ENCODE measurements at places on chromosomes 3 and 15. TPM values are rescaled to one million over a fixed set of nuclear protein-coding genes. Genes with fewer than 3 reads are reported as not detected.
A peak's percentile ranks its signal among the peaks of the same experiment; 100 is the strongest.

- DNase-seq, result no peak
- no peak overlapping the region for H3K4me3 ChIP-seq
- no peaks in the 10 kb centered on the region for H3K36me3 ChIP-seq
- H3K27me3 ChIP-seq, result no peaks in the 10 kb centered on the region
Measured at GRCh38 chr3:120642368-120642948, 39.6 kb downstream of the HGD start.

- H3K4me1 ChIP-seq, result no peaks in the 10 kb centered on the region
- DNase-seq, result no peak
- H3K27me3 ChIP-seq, result no peaks in the 10 kb centered on the region
- H3K4me3 ChIP-seq, result no peak overlapping the region
- no peaks in the 10 kb centered on the region for H3K36me3 ChIP-seq
Measured at GRCh38 chr15:25180606-25181292, 226.0 kb downstream of the SNRPN start.

DNA sequence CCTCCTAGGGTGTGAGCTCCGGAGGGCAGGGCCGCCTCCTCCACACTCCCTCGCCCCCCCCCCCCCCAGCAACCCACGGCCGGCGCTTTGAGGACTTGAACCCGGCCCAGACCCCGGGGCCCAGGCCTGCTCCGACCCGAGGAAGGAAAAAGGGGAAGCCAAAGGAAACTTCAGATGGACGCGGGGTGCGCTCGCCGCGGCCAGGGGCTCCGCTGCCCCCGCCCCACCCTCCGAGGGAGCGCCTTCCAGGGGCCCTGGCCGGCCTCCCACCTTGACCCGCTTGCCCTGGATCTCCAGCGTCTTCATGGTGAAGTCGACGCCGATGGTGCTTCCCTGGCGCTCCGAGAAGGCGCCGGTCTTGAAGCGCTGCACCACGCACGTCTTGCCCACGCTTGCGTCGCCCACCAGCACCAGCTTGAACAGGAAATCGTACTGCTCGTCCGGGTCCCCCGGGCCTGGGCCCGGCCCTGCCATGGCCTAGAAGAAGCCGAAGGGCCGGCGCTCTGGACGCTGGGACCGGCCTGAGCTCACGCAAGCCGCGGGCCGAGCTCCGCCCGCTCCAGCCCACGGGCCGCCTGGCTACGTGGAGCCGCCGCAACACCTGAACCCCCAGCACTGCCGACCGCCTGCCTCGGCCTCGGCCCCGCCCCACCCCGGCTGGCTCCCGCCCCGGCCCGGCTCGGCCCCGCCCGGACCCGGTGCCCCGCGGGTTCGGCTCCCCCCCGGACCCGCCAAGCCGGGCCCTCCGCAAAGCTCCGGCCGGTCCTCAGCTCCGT, 400 bp downstream of the RAB43 start:
- peak overlapping the region; percentile 62 for H3K4me3 ChIP-seq
- H3K4me1 ChIP-seq, result peaks cover 22% of the 10 kb centered on the region
- DNase-seq, result peak; percentile 38
- H3K27ac ChIP-seq, result peak overlapping the region; percentile 95

DNA sequence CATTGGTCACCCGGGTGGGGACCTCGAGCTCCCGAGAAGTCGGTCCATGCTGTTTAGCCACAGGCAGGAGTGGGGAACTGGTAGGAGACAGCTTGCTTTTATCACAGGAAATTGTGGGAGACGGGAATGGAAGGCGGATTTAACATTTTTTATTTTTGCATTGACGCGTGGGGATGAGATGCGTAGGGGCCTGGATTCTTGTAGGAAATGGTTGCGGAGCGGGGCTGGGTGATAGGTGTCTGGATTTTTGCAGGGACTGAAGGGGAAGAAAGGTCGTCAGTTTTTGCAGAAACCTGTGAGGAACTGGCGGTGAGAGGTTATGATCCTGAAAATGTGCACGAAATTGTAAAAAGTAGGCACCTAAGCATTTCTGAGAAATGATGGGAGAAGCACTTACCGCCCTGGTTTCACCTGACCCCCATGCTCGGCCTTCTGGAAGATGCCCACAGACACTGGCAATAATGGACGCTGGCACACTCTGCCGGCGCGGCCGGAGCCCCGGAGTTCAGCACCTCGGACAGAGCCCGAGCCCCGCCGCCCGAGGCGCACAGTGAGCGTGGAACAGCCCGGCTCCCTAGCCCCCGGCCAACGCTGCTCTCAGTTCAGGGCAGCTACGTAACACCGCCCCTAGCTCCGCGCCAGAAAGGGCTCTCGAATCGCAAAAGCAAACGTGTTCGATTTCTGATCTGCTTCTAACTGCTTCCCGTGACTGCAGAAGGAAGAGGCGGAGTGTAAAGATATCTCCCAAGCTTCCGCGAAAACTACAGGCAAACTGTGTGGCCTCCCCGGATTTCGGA, 928 bp downstream of the ANKRD34C start:
- H3K27me3 ChIP-seq, result peaks cover 37% of the 10 kb centered on the region
- no peaks in the 10 kb centered on the region for H3K4me1 ChIP-seq
- no peak for DNase-seq
- H3K36me3 ChIP-seq, result no peaks in the 10 kb centered on the region
- H3K4me3 ChIP-seq, result no peak overlapping the region

DNA sequence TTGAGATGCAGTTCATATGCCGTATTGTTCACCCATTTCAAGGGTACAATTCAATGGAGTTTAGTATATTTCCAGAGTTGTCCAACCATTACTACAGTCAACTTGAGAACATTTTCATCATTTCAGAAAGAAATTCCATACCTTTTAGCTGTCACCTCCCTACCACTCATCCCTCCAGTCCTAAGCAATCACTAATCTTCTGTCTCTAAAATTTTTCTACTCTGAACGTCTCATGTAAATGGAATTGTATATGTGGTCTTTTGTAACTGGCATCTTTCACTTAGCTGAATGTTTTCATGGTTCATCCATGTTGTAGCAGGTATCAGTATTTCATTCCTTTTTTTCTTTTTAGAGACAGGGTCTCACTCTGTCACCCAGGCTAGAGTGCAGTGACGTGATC, 51.1 kb downstream of the CMTM7 start:
- H3K27me3 ChIP-seq, result no peaks in the 10 kb centered on the region
- H3K4me3 ChIP-seq, result no peak overlapping the region
- H3K27ac ChIP-seq, result no peak overlapping the region

Gene HOMER2
- 5.7 TPM for polyA plus RNA-seq

DNA sequence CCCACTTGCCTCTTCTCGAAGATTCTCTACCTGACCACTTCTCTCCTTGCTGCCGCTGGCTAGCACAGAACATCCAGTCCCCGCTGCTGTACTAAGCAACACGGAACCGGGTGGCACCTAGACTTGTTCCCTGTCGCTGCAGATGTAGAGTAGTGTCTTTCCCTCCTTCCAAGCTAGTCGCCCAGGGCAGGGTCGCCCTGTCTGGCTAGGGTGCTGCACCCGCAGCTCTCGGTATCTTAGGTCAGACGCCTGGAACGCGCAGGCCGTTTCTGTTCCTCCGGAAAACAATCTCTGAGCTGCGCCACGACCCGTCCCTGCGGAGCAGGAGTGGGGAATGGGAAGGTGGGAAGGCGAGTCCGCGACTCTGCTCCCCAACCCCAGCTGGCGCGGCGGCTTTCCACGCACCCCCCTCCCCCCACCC, 758 bp upstream of the SNX33 start:
- DNase-seq, result no peak
- H3K36me3 ChIP-seq, result no peaks in the 10 kb centered on the region
- H3K27me3 ChIP-seq, result peaks cover 49% of the 10 kb centered on the region
- H3K4me3 ChIP-seq, result peak overlapping the region; percentile 52
- H3K4me1 ChIP-seq, result peaks cover 17% of the 10 kb centered on the region

GRCh38 chr3:106688464-106688863, 688.8 kb upstream of the CCDC54 start:
- DNase-seq, result no peak
- no peaks in the 10 kb centered on the region for H3K27me3 ChIP-seq
- no peak overlapping the region for H3K4me3 ChIP-seq
- H3K36me3 ChIP-seq, result no peaks in the 10 kb centered on the region

Measured in thymus (tissue), 14 donors.